ENCODE measurements at places on chromosomes 16 and 17.

- peak; percentile 37 for DNase-seq
Observed at GRCh38 chr16:57128771-57129389, 36.5 kb downstream of the CPNE2 start.

DNA sequence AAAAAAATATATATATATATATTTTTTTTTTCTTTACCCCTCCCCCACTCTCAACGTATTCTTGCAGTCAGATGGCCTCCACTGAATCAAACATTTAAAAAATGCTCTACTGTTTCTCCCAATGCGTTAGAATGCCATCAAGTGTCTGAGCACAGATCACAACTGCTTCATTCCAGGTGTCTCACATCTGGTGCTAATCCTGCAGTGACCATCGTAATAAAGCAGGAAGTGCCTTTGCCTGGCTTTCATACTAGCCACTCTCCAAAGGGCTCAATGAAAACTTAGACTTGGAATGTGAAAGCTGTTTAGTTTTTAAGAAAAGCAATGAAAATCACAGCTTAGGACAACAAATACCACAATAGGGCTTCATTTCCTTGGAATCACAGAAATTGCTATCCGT is 37.2 kb downstream of the SKAP1 start:
- DNase-seq = no peak

GRCh38 chr16:48507886-48508285 is 102.1 kb downstream of the N4BP1 start:
- DNase-seq = no peak

- no peak for DNase-seq
Observed at GRCh38 chr16:2955779-2956578, 8.1 kb upstream of the KREMEN2 start.

Measured in CD4-positive, alpha-beta T cell treated with Interferon gamma for 1 hour (primary cell).